ENCODE measurements at places on chromosomes 2 and 18. TPM values are rescaled to one million over a fixed set of nuclear protein-coding genes. Genes with fewer than 3 reads are reported as not detected.

GRCh38 chr2:105406221-105406620 is 7.4 kb upstream of the FHL2 start:
- H3K36me3 ChIP-seq: no peaks in the 10 kb centered on the region
- no peak overlapping the region for H3K27ac ChIP-seq

DNA sequence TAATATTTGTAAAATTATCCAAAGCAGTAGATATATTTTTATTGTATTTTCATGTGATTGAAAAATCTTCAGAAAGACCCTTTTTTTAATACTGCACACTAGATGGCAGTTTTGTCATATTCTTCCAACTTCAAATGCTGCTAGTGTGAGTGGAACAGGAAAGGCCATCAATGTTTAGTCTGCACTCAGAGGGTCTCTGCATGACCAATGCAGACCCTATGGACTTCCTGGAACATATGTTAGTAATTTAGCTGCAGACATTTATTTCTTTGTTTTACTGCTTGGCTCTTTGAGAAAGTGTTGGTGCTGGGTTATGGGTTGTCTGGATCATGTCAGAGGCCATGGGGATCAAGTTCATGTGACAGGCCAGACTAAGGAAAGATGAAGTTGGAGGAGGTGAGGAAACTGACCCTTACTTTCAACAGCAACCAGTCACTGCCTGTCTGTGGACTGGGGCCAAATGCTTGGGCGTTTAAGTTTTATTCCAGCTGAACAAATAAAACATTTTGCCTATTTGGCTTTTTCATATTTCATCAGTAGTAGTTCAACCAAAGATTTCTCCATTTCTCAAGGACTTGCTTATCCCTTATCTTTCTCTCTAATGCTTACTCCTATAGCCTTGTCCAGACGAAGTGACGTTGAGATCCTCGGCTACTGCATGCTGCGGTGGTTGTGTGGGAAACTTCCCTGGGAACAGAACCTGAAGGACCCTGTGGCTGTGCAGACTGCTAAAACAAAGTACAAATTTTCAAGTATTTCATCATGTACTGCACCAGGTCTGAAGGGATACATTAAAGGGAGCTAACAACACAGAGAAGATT is 84.8 kb downstream of the VRK2 start:
- H3K4me3 ChIP-seq: no peak overlapping the region
- DNase-seq: no peak
- H3K27me3 ChIP-seq: no peaks in the 10 kb centered on the region
- no peak overlapping the region for H3K27ac ChIP-seq
- no peaks in the 10 kb centered on the region for H3K36me3 ChIP-seq

Gene DYSF
- total RNA-seq: 267 TPM

Gene DSC3
- total RNA-seq: not detected

All from gastrocnemius medialis (tissue), 4 donors.